ENCODE measurements at places on chromosomes 12 and 14.

- DNase-seq, result no peak
Measured at GRCh38 chr12:41697161-41697560, 447.5 kb downstream of the GXYLT1 start.

DNA sequence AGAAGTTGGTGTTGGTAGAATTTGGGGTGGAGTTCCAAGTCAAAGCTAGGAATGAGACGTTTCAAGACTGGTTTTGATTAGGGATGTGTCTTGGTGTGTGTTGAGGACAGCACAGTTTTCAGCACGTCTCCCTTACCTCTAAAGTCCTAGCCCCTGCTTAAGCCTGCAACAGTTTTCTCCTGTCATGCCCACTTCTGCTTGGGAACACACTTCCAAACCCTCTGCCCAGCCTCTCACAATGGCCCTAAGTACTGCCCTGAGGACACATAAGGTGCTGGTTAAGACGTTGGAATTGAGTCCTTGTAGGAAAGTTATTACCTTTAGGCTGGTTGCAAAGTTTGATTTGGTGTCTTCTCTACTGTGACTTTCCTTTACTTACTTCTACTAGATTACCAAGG lies 710 bp upstream of the BMAL2 start:
- DNase-seq, result no peak

- no peak for DNase-seq
Measured at GRCh38 chr14:69328317-69328716, 68.4 kb downstream of the GALNT16 start.

DNA sequence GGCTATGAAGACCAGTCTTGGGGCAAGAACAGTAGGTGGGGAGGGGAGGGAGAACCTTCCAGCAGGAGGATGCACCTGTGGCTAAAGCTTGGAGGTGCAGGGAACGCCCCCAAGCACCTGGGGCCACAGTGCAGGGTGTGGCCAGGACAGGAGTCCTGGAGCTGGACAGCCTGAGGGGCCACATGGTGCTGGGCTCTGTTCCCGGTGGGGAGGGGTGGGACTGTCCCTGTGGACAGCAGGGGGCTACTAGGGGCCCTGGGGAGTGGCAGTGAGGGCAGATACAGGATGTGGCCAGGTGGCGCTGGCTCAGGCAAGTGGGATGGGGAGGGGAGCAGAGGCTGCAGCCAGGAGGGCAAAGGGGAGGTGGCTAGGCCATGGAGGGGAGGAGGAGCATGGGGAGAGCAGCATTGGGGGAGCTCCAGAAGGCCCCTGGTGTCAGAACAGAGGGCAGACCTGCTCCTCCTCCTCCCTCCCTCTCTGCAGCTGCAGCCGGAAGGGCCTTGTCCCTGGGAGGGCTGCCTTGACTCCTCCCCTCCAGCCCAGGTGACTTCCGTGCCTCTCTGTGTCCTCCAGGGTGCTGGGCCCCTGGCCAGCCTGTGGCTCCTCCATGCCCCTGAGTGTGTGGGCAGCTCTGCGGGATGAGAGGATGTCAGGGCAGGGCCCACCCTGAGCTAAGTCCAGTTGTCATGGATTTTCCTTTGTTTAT lies 68.4 kb upstream of the DLK1 start:
- DNase-seq, result no peak

- no peak for DNase-seq
Measured at GRCh38 chr12:38838056-38838850, 67.1 kb downstream of the CPNE8 start.

GRCh38 chr14:75907756-75908359 lies 73.9 kb downstream of the TGFB3 start:
- DNase-seq, result no peak

GRCh38 chr12:110012137-110012536 lies 12.9 kb downstream of the ANKRD13A start:
- DNase-seq, result peak; percentile 7

DNA sequence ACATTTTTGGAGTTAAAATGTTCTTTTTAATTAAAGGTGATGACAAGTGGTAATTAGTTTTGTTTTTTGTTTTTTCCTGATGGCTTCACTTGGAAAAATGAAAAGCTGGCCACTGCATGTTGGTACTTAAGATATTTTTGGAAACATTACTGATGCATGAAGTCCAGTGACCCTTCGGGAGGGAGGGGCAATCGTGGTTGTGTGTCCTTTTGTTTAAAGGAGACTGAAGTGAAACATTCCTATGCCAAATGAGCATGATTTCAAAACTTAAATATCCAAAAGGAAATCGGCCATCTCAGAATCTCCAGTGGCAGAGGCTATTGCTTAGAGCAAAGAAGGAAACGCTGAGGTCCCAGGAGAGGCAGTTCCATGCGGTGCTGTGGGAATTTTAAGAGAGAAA lies 20.1 kb downstream of the LTBP2 start:
- DNase-seq, result no peak

- peak; percentile 11 for DNase-seq
Measured at GRCh38 chr12:131209082-131210070, 255.7 kb downstream of the ADGRD1 start.

- no peak for DNase-seq
Measured at GRCh38 chr14:88682495-88683114, 110.1 kb downstream of the EML5 start.

DNA sequence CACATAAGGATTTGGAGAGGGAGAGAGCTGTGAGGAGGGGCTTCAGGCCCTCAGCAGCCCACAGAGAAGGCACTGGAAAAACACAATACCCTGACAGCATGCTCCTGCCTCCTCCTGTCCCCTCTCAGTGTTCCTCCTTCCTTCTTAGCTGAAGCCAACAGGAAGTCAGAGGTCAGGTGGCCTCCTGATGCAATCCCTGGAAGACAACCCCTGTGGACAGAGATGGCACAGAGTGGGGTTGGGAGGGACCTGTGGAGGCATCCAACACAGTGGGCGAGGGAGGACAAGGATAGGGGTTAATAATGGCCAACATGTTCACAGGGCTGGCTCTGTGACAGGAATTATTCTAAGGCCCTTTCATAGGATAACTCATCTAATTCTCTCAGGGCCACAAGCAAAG lies 15.4 kb upstream of the IFI27L2 start:
- DNase-seq, result no peak

GRCh38 chr12:56676851-56677580 lies 11.1 kb downstream of the PTGES3 start:
- DNase-seq, result no peak

DNA sequence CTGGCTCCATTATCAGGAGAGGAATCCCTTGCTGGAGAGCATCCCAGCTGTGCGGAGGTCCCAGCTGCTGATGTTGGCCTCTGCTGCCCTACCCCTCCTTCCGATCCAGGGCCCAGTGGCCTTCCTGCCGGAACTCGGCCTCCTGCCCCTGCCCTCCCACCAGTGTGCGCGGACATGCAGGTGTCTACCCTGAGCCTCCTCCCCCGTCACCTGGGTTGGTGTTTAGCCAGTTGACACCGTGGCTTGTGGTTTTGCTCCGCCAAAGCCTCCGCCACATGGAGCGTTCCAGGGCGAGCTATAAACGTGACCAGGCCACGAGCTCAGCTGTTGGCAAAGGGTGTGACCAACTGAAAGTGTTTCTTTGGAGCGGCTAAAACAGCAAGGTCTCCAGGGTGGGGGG lies 1104.3 kb downstream of the BCL11B start:
- DNase-seq, result no peak

DNA sequence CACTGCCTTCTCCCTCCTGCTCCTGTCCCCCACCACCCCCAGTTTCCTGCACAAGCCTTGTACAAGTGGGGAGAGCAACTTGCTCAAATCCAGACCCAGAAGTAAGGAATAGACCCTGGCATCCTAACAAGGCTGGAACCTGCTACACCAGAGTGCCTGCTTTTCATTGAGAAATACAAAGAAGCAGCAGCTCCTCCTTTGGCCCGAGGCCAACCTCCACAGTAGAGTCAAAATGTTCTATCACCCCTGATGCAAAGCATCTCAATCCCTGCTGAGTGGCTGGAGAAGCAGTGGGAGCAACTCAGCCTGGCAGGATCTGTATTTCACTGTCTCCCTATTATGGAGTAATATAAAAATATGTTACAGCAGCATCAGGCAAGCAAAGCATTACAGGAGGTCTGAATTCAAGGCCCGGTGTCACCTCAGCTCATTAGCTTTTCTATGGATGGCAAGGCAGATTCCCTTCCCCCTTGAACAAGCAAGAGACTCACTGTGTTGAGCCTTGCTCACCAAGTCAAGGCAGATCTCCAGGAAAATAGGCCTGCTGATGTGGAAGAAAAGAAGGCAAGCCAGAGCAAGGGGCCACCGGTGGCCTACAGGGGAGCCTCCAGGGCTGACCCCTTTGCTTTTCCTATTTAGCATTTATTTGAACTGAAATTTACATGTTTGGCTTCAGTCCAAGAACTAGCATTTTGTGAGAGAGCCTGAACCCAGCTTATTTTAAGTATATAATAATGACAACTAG lies 186.3 kb upstream of the EGLN3 start:
- DNase-seq, result no peak

- no peak for DNase-seq
Measured at GRCh38 chr12:84696908-84697540, 215.6 kb downstream of the SLC6A15 start.

- no peak for DNase-seq
Measured at GRCh38 chr12:92226071-92226661, 80.5 kb upstream of the BTG1 start.

- DNase-seq, result no peak
Measured at GRCh38 chr12:81167694-81168093, 89.8 kb downstream of the ACSS3 start.

- no peak for DNase-seq
Measured at GRCh38 chr14:101191101-101191720, 287.7 kb upstream of the RTL1 start.

- DNase-seq, result no peak
Measured at GRCh38 chr12:108441549-108441948, 73.5 kb upstream of the FICD start.

GRCh38 chr12:65740873-65741600 lies 83.2 kb upstream of the HMGA2 start:
- peak; percentile 70 for DNase-seq

- DNase-seq, result no peak
Measured at GRCh38 chr12:49536526-49537071, 2.2 kb upstream of the KCNH3 start.

Measured in stimulated activated CD4-positive, alpha-beta T cell treated with anti-CD3 and anti-CD28 coated beads, Interleukin-4, amount 100 ng/mL, for 4 hours (primary cell).